ENCODE measurements at places on chromosomes 1 and 21. TPM values are rescaled to one million over a fixed set of nuclear protein-coding genes. Genes with fewer than 3 reads are reported as not detected.

OR2L3 gene
- total RNA-seq, result not detected

ZNF593OS gene
- total RNA-seq, result 0.16 TPM

ZNF695 gene
- total RNA-seq, result 1.6 TPM

PCAT6 gene
- 5.8 TPM for total RNA-seq

GJA4 gene
- total RNA-seq, result 2.0 TPM

YBX1 gene
- total RNA-seq, result 404 TPM

SDE2 gene
- total RNA-seq, result 9.5 TPM

COPA gene
- 93.9 TPM for total RNA-seq

NR1I3 gene
- not detected for total RNA-seq

MEGF6 gene
- 12.5 TPM for total RNA-seq

IL20 gene
- total RNA-seq, result not detected

STMN1 gene
- total RNA-seq, result 110 TPM

SPATA6 gene
- total RNA-seq, result 5.5 TPM

CD52 gene
- 7.5 TPM for total RNA-seq

ZNF683 gene
- not detected for total RNA-seq

HES3 gene
- not detected for total RNA-seq

KIF17 gene
- total RNA-seq, result 0.60 TPM

KCNH1 gene
- 1.2 TPM for total RNA-seq

ITGB2 gene
- total RNA-seq, result 7.1 TPM

SERTAD4 gene
- 8.7 TPM for total RNA-seq

All from esophagus mucosa (tissue), 1 donor.